Hair follicular keratinocyte (primary cell): ENCODE measurements at places on chromosomes 1 and 21. TPM values are rescaled to one million over a fixed set of nuclear protein-coding genes. Genes with fewer than 3 reads are reported as not detected.

The NHLH1 gene
- total RNA-seq, result not detected in 2 replicates

The GUCA2A gene
- not detected in 2 replicates for total RNA-seq

The NCAM2 gene
- total RNA-seq, result 0.04 TPM in 1 of 2 replicates, not detected in the other

The AIRE gene
- total RNA-seq, result not detected in 2 replicates

The TLR5 gene
- 0.08 and 0.27 TPM in 2 replicates for total RNA-seq

The RUNX1 gene
- 10.3 and 17.9 TPM in 2 replicates for total RNA-seq

The LDLRAD2 gene
- total RNA-seq, result not detected in 2 replicates

The NEK7 gene
- 25.5 and 27.9 TPM in 2 replicates for total RNA-seq
